ENCODE measurements at places on chromosomes 7 and 10.

- no peak for DNase-seq
These were observed 57.3 kb downstream of the INPP5F start for GRCh38 chr10:119782981-119783664.

DNA sequence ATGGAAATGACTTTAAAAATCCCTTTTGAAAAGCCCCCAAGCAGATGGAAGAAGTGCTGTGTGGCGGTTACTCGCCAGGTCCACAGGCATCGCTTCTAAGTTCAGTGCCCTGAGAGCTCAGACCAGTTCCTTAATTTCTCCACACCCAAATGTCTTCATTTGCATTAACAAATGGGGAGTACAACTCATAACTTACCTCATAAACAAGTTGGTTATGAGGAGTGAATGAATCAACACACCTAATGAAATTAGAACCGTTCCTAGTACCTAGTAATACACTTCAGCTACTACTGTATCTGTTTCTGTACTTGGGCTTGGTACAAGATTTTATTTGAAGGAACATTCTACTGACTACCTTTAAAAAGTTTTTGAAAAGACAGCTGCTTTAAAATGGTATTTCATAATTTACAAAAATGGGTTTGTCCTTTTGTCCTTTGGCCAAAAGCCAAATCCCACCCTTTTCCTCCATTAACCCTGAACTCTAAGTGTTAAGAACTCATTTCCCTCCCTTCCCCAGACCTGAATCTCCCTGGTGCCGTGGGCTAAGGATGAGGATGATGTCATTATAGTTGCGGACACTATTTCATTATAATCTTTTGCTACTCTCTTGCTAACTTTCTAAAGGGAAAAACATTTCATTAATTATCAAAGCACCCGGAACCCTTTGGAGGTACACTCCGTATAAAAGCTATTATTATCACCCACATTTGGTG lies 221.5 kb upstream of the CELF2 start:
- DNase-seq, result no peak

GRCh38 chr7:134505856-134506255 lies 21.5 kb upstream of the AKR1B10 start:
- no peak for DNase-seq

DNA sequence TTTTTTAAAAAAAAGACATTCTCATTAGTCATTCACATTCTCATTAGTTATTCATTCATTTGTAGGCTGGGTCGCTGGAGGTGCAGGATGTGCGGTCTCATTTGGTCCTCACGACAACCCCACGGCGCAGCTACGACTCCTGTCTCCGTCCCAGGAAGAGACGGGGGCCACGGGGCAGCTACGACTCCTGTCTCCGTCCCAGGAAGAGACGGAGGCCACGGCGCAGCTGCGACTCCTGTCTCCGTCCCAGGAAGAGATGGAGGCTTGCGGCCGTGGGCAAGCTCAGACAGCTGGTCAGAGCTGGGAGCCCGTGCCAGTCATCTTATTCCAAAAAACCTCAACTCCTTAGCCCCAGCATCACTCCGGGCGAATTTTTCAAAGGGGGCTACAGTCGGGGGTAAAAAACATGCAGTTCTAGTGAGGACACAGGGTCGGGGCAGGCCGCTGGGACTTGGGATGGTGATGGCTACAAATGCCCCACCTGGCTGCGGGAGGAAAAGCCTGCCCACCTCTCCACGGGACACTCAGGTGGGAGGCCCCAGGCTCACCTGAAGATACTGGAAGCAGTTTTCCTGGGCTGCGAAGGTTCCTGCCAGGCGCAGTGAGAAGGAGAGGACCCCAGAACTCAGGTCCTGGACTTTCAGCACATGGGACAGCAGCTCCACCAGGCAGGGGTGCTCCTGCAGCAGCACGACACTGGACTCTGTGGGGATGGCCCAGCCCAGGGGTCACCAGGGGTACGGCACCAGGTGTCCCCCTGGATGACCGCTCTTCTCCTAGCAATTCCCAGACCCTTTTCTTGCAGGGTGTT lies 8.3 kb downstream of the BRAT1 start:
- DNase-seq, result no peak

- no peak for DNase-seq
These were observed 110.6 kb downstream of the LSM5 start for GRCh38 chr7:32379510-32380112.

GRCh38 chr10:23981520-23982309 lies 227.2 kb upstream of the KIAA1217 start:
- no peak for DNase-seq

- no peak for DNase-seq
These were observed 52.3 kb upstream of the TRIM24 start for GRCh38 chr7:138407792-138408191.

GRCh38 chr10:16436367-16436757 lies 448 bp upstream of the PTER start:
- DNase-seq, result peak; percentile 55

DNA sequence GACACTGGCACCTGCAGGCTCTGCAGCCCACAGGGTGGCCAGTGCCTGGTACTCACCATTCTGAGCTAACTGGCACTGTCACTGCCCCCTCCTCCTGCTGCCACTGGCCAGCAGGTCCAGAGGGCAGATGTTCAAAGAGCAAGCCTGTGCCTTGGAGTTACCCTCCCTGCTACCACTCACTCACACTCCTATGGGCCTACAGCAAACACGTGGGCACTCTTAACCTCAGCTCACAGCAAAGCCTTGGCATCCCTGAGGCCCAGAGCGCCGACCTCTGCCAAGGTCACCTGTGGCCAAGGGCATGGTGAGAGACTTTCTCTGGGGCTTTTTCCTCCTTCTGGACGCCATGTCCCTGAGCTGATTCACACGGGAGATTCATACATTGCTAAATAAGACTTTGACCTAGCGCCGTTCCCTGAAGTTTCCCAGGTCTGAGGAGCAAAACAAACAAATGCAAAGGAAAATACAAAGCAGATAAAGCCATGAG lies 270.0 kb upstream of the PPP2R2D start:
- no peak for DNase-seq

GRCh38 chr10:108765794-108766193 lies 1157.5 kb downstream of the XPNPEP1 start:
- DNase-seq, result no peak

DNA sequence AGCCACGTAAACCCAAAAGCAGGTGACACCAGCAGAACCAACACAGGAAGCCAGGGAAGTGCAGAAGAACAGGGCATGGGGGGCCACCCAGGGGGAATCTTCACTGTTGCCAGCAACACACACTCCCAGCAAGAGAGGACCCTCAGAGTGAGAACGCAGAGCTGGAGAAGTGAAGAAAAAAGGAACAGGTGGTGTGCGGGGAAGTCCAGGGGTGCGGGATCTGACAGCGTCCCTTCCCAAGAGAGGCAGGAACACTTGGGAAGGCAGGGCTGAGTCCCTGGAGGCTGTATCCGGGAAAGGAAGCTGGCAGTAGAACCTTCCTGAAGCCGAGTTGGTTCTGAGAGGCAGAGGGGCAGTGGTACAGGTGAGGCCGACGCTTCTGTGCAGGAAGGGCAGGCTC lies 27.7 kb downstream of the AGAP4 start:
- no peak for DNase-seq

- DNase-seq, result no peak
These were observed 166.8 kb downstream of the MTERF1 start for GRCh38 chr7:91713669-91714068.

Measured in hematopoietic multipotent progenitor cell treated with erythropoietin and hydrocortisone succinate and interleukin-3 and kit ligand, for 4 days (in vitro differentiated cells).